Progenitor cell of endocrine pancreas (in vitro differentiated cells): ENCODE measurements at places on chromosomes 3 and 15. TPM values are rescaled to one million over a fixed set of nuclear protein-coding genes. Genes with fewer than 3 reads are reported as not detected.

GRCh38 chr3:15052335-15053242, 12.5 kb downstream of the MRPS25 start:
- no peak for DNase-seq

- peak; percentile 44 for DNase-seq
Observed at GRCh38 chr15:75200765-75201615, 692 bp upstream of the C15orf39 start.

PIGZ gene
- total RNA-seq: 4.7 and 6.0 TPM in 2 replicates

PEX5L gene
- total RNA-seq: 1.0 and 1.9 TPM in 2 replicates

GRCh38 chr3:86790884-86791549, 199.9 kb downstream of the VGLL3 start:
- DNase-seq: no peak
